Adrenal gland (tissue), 19 donors: ENCODE measurements at places on chromosomes 6 and 20. TPM values are rescaled to one million over a fixed set of nuclear protein-coding genes. Genes with fewer than 3 reads are reported as not detected.

The PEX7 gene
- polyA plus RNA-seq: 5.5 TPM

The SYTL3 gene
- polyA plus RNA-seq: 1.7 TPM

The TSHZ2 gene
- 49.8 TPM for polyA plus RNA-seq

The TMEM244 gene
- polyA plus RNA-seq: not detected

The CCN2 gene
- polyA plus RNA-seq: 80.5 TPM

The SLC32A1 gene
- not detected for polyA plus RNA-seq

The HLA-DRA gene
- 572 TPM for polyA plus RNA-seq

The TAP2 gene
- polyA plus RNA-seq: 21.5 TPM

The ARFGEF3 gene
- 7.2 TPM for polyA plus RNA-seq

DNA sequence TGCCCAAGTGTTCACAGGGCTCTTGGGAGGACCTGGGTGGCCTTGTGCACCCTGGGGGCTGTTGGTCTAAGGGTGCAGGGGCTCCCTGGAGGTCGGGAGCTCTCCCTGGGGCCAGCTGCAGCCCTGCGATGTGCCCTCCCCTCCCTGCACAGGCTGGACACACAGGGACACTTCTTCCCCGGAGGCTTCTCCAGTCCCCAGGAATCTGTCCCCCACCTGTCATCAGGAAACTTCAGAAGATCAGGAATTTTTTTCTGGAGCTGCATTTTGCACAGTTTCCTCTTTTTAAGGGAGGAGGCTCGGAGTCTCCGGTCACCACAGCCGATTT is 66.9 kb upstream of the BHLHE23 start:
- no peak overlapping the region for H3K4me3 ChIP-seq
- no peak overlapping the region for H3K27ac ChIP-seq
- H3K4me1 ChIP-seq: peaks cover 4% of the 10 kb centered on the region
- no peak for DNase-seq
- H3K36me3 ChIP-seq: no peaks in the 10 kb centered on the region

- peak; percentile 55 for DNase-seq
- no peak overlapping the region for H3K4me3 ChIP-seq
- H3K4me1 ChIP-seq: no peaks in the 10 kb centered on the region
- H3K27me3 ChIP-seq: no peaks in the 10 kb centered on the region
These were observed 171.7 kb upstream of the PDE10A start for GRCh38 chr6:165834613-165835259.

- DNase-seq: no peak
- no peak overlapping the region for H3K27ac ChIP-seq
- H3K27me3 ChIP-seq: no peaks in the 10 kb centered on the region
- H3K4me1 ChIP-seq: no peaks in the 10 kb centered on the region
These were observed 21.6 kb upstream of the GFOD1 start for GRCh38 chr6:13508711-13509705.

DNA sequence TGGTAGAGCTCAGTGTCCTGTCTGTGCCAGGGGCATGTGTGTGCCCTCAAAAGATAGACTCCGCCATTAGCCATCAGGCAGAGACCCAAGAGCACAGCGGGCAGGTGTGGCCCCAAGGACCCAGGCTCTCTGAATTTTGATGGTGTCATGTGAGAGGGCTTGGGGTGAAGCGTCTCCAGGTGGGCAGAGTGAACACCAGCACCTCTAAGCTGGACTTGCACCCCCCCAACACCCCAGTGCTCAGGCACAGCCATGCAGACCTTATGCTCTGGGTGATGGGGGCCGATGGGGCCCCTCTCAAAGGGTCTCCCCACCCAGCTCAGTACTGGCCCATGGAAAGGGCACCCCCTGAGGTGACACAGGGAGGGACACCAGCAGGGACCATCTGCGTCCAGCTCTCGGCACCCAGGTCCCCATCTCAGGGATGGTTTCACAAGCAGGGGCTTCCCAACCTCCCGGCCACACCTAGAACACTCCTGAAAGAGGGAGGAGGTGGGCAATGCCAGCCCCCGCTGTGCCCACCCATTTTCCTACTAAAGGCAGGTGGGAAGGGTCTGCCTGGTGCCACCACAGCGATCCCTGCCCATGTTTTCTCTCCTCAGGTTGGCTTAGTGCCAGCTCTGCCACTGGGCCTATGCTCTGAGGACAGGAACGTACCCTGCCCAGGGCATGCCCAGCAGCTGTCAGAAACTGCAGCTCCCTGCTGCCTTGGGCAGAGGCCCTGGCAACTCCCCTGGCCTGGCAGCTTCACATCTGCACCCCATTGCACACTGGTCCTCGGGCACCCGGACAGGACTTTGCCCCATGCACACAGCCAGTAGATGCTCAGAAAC is 3.5 kb downstream of the CST7 start:
- no peaks in the 10 kb centered on the region for H3K36me3 ChIP-seq
- H3K4me1 ChIP-seq: no peaks in the 10 kb centered on the region
- DNase-seq: peak; percentile 51
- H3K4me3 ChIP-seq: no peak overlapping the region

DNA sequence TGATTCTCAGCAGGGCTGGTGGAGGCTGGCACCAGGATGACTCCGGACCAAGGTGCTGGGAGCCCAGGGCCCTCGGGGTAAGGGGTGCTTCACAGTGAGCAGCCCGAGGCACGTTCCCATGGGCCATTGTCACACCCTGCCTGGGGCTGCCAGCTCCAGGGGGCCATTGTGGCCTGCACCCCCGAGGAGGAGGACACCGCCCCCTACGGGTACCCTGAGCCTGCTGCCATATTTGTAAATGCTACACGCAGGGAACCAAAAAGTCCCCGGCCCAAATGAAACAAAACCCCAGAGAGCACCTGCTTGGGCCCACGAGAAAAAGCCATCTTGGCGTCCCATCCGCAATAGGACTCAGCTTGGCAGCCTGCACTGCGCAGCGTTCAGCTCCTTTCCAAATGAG is 64.7 kb upstream of the GATA5 start:
- no peak for DNase-seq
- no peaks in the 10 kb centered on the region for H3K36me3 ChIP-seq
- no peak overlapping the region for H3K4me3 ChIP-seq
- peaks cover 4% of the 10 kb centered on the region for H3K27me3 ChIP-seq

GRCh38 chr20:62778058-62778457 is 18.2 kb upstream of the MRGBP start:
- DNase-seq: no peak
- H3K27me3 ChIP-seq: peaks cover 8% of the 10 kb centered on the region
- no peak overlapping the region for H3K27ac ChIP-seq

- DNase-seq: no peak
- no peaks in the 10 kb centered on the region for H3K27me3 ChIP-seq
- H3K36me3 ChIP-seq: no peaks in the 10 kb centered on the region
- no peak overlapping the region for H3K27ac ChIP-seq
These were observed 385.7 kb upstream of the CITED2 start for GRCh38 chr6:139760128-139760527.

- H3K36me3 ChIP-seq: no peaks in the 10 kb centered on the region
- no peak for DNase-seq
These were observed 19.4 kb upstream of the TULP1 start for GRCh38 chr6:35532126-35532525.

DNA sequence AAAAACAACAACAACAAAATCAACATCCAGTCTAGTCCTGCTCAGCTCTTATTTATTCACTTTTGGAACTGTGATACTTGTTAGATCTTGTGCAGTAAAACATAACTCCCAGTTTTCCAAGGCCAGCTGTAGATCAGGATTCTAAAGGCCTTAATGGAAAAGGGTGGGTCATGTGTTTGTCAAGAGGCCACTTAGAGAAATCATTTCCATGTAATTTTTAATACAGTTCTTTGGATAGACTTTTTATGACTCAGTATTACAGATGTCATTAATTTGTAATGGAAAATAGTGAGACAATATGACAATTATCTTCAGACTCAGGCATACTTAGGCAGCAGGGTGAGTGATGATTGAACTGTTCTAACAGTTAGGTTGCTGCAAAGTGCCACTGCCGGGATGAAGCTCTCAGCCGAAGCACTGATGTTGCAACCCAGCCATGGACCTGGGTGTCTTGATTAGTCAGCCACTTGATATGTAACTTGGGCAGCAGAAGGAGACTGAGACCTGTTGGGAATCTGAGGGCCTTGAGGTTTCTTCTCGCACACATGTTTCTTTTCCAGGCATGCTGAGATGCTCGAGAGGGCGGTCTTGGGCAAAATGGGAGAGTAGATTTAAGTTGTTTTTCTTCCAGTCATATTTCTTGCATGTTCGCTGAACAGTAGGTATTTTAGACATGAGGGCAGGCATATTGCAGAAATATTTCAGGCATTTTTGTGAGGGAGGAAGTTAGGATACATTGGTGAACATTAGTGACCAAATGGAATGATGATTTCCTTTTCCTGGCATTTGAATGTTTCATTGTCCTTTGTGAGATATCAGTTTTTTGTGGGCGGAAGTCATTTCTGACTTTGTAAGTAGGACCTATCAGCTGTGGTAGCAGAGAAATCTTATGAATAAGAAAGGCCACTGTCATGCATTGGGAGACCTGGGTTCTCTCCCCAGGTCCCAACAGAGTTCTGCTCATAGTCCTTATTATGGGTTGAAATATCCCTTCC is 52.3 kb downstream of the SLX4IP start:
- no peaks in the 10 kb centered on the region for H3K36me3 ChIP-seq
- peak overlapping the region; percentile 8 for H3K27ac ChIP-seq
- H3K4me3 ChIP-seq: no peak overlapping the region
- H3K27me3 ChIP-seq: no peaks in the 10 kb centered on the region
- peaks cover 6% of the 10 kb centered on the region for H3K4me1 ChIP-seq

DNA sequence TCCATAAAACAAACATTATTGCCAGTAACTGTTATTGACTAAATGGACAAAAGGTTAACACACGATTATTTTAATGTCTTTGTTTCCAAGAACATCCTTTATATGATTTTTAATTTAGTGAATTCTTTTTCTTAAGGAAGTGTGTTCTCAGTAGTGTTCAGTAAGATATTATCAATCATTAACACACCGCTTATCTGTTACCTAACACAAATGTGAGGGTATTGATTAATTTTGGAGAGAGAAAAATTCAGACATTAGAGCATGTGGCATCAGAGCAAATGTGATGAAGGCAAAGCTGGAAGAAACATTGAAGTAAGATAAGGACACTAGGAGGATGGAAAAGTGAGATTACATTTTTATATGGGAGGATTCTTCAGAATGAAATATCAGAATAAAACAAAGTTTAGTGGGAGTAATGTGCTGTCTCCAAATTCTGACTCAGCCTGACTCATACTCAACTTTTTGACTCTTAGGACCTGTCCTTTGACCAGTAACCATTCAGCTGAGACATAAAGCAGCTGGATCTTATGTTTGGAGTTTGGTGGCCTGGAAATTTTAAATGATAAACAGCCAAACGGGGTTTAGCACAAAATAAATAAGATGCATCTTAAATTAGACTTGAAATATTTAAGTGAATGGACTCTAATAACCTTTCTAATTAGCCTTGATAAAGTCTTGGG is 348.6 kb downstream of the CD109 start:
- H3K4me1 ChIP-seq: no peaks in the 10 kb centered on the region
- H3K4me3 ChIP-seq: no peak overlapping the region
- H3K27ac ChIP-seq: no peak overlapping the region
- H3K36me3 ChIP-seq: no peaks in the 10 kb centered on the region

DNA sequence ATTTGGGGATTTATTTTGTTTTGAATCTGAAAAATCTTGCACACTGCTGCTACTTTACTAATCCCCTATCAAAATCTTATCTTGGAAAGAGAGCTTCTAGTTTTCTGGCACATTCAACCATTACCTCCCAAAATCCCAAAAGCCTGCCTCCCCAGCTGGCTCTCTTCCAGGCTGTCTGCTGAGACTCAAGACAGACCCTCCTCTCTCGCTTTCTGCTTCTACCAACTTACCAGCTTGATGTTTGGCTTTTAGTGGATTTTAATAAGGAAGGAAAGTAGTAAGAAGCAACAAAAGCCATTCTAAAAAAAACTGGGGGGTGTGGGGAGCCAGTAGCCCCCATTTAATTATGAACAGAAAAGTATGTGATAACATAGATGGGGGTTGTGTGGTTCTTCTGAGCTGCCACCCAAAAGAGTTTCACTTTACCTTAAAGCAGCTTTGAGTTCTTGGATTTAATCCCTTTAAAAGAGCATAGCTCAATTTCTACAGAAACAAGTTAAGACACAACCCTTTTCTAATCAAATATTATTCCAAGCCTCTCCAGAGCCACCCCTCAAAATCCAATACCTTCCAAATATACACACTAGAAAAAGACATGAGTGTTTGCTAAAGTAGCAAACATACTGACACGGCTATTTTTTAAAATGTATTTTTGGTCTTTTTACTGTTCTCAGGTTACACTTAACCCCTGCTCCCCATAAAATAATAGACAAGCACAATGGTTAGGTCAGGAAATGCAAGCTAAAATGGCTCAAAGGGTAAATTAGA is 71.7 kb downstream of the ATP9A start:
- H3K4me1 ChIP-seq: peaks cover 14% of the 10 kb centered on the region
- H3K4me3 ChIP-seq: no peak overlapping the region
- H3K27me3 ChIP-seq: no peaks in the 10 kb centered on the region
- H3K36me3 ChIP-seq: no peaks in the 10 kb centered on the region
- H3K27ac ChIP-seq: no peak overlapping the region
- DNase-seq: no peak
